ENCODE measurements at places on chromosomes 3 and 15. TPM values are rescaled to one million over a fixed set of nuclear protein-coding genes. Genes with fewer than 3 reads are reported as not detected.

TLR9 gene
- total RNA-seq: 0.14 TPM

IFT57 gene
- total RNA-seq: 43.4 TPM

CPNE9 gene
- total RNA-seq: not detected

CAMK1 gene
- 9.3 TPM for total RNA-seq

SLC28A1 gene
- not detected for total RNA-seq

PCYT1A gene
- 71.0 TPM for total RNA-seq

RPL22L1 gene
- total RNA-seq: 54.2 TPM

ADAM10 gene
- 158 TPM for total RNA-seq

GOLGA8M gene
- 1.1 TPM for total RNA-seq

IL17RE gene
- 0.39 TPM for total RNA-seq

SLC9C1 gene
- not detected for total RNA-seq
